ENCODE measurements at places on chromosomes 13 and 19.

- DNase-seq: no peak
Observed at GRCh38 chr13:51829568-51829899, 15.4 kb downstream of the TMEM272 start.

DNA sequence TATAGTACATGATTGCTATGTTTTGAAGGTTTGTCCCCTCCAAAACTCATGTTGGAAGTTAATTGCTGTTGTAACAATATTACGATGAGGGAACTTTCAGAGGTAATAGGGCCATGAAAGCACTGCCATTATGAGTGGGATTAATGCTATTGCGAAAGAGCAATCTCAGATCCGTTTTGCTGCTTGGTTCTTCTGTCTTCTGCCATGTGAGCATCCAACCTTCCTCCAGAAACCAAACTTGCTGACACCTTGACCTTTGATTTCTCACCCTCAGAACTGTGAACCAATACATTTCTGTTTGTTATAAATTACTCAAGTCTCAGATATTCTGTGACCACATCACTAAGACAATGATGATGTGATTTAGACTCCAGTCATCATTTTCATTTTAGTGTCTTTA is 2590.9 kb downstream of the PCDH9 start:
- DNase-seq: no peak

GRCh38 chr13:66972659-66973058 is 257.5 kb downstream of the PCDH9 start:
- no peak for DNase-seq

DNA sequence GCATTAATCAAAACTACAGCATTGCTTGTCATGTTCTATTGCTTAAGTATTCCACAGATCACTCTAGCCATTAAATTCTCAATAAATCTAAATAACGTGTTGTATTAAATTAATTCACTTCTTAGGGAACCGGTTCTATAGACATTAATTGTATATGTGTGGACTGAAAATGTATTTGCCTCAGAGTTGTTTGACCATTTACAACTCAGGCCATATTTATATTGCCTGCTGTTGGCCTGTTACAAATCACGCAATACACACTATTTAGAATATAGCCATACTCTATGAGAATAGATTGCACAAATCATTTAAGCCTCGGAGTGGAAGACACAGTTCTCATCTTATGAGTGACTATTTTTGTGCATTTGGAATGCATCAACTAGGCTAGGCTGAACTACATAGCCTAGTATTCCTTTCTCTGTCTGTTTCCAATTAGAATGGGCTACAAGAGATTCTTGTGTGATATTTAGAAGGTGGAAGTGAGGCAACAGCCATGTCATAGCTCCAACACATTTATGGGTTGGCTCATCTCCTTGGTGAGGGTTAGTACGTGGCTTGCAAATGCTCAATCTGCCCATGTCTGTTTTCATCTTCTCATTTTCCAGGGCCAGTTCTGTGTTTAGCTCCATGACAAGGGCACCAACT is 1116.1 kb downstream of the PCDH9 start:
- DNase-seq: no peak

- no peak for DNase-seq
Observed at GRCh38 chr13:99199541-99200431, 868 bp upstream of the UBAC2 start.

DNA sequence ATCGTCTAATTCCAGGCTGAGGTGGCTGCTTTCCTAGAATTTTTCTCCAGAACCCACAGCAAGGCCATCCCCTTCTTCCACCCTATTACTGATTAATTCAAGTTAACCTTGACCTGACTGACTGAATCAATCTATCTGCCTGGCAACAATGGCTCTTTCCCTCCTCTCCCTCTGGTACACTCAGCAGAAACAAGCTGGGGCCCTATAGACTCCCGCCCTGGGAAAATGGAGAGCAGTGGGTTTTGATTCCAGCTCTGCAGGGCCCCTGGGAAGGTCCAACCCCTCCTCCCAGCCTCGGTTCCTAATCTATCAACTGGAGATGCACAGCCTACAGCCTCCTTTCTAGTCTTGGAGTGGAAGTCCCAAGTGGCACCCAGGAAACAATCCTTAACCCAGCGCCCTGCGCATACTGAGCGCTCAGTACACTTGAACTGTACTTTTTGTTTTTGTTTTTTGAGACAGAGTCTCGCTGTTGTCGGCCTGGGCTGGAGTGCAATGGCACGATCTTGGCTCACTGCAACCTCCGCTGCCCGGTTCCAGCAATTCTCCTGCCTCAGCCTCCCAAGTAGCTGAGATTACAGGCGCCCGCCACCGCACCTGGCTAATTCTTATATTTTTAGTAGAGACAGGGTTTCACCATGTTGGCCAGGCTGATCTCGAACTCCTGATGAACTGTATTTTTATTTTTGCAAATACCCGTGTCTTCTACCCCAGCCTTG is 5.2 kb upstream of the C3 start:
- DNase-seq: no peak

- no peak for DNase-seq
Observed at GRCh38 chr13:59368693-59369092, 795.0 kb downstream of the DIAPH3 start.

DNA sequence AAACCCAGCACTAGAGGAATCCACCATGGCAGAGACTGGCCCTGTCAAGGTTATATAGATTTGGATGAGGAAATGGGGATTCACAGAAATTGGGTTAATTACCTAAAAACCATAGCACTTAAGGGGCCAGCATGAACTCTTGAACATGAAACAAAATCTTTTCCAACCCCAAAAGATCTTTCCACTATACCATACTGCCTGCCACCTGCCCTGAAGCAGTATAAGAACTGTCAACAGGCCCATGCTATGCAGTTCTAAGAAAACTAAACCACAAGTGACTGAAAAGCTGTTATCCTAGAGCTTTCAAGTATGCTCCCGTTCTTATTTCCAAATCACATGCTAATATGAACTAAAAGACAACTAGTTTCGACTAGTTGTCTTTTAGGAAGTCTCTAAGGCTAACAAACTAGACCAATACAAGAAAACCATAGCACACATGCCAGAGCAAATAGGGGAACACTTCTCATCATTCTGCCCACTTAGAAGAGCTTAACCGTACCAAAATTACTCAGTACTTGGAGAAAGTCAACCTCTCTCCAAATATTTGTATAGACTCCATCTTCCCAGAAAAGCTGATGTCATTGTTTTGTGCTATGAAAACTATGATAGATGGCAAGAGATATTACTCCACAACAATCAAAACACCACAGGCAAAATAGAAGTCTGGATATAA is 27.5 kb downstream of the HSPH1 start:
- DNase-seq: no peak

GRCh38 chr13:53182724-53183123 is 154.1 kb downstream of the OLFM4 start:
- DNase-seq: no peak

- no peak for DNase-seq
Observed at GRCh38 chr13:111259058-111259457, 61.4 kb upstream of the TEX29 start.

- DNase-seq: no peak
Observed at GRCh38 chr19:13505761-13506470, 363 bp downstream of the CACNA1A start.

DNA sequence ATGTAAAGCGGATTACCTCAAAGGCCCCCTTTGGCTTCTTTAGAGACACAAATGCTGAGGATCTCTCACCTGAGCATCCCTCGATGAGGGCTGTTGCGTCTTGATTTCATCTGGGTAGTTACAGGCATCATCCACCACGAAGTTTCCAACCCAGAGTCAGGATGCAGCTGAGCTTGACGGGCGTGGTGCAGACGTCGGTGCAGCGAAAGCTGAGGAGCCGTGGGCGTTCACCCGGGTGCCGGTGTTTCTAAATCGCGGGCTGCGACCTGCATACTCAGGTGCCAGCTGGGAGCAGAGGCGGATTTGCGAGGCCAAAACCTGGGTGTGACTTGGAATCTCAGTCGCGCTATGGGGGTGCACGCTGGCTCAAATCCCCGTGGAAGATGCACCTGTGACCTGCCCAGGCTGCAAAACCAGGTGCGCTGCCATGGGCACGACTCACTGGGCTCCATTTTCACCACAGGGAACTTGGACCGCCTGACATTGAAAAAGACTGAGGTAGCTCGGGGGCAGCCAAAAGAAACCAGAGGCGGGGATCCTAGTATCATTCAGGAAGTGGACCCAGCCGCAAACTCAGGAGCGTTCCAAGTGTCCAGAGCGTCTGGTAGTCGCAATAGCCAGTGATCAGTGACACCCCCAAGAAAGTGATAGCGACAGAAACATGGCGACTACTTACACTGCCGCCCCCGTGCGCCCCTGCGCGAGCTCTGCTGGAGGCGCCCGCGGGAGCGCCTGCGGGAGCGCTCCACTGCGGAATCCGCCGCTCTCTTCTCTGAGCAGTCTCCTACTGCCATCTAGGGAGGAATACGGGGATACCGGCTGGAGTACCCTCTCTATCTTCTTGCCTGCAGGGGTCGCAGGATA is 36.4 kb upstream of the IGFL4 start:
- DNase-seq: peak; percentile 68

DNA sequence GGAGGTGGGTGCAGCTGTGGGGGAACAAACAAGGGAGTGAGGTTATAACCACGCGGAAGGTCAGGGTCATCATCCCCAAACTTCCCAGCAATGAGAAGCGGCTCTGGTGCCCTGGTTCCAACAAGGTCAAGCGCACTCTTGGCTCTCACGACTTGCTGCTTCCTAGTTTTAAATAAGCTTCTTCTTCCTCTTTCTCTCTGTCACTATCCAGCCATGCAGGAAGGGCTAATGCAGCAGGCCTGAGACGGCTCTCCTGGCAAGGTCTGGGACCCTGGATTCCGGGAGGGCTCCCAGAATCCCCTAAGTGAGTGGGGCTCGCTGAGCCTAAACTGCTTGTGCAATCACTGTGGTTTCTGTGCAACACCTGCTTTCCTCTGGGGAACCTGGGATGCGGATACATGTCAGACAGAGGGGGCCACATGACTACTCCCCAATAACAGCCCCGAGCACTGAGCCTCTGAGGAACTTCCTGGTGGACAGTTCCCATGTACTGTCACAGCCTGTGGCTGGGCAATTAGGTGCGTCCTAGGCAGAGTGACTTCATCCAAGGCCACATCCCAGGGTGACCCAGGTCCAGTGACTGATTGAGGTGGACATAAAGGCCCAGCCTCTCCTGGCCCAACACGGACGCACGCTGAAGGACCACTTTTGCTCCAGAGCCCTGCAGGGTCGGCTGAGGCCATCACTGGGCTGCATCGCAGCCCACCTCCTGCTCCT is 24.2 kb downstream of the VRK3 start:
- DNase-seq: no peak

- DNase-seq: no peak
Observed at GRCh38 chr13:54912367-54912766, 1883.8 kb downstream of the OLFM4 start.

- no peak for DNase-seq
Observed at GRCh38 chr19:50341091-50341564, 12.0 kb upstream of the KCNC3 start.

- DNase-seq: no peak
Observed at GRCh38 chr19:31325342-31325741, 23.9 kb downstream of the TSHZ3 start.

- no peak for DNase-seq
Observed at GRCh38 chr13:32737111-32737571, 150.9 kb downstream of the PDS5B start.

DNA sequence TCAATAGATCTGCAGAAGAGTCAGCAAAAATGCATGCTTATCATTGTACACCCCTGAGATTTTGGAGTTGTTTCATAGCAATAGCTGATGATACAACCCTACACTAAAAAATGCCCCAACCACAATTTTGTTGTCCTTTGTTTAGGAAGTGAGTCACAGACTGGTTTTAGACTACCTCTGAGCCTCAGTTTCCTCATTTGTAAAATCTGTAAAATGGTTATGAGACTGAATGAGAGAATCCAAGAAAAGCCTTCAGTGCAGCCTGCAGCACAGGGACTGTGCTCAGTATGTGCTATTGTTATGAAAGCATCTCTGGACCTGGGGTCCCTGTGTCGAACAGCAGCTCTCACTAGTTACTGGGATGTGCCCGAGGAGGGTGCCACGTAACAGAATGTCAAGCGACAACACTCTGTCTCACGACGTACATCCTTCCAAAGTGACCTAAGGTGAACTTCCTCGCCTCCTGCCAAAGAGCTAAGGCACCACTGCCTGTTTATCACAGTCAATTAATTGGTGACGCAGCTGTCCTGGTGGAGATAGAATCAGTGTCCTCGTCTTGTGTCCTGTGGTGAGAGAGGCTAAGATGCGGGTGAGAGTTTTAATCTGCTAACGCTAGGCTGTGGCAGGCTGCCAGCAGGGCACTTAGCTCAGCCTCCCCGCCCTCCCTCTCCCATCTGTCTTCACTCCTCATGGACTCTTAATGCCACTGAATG is 18.1 kb downstream of the DHRS12 start:
- DNase-seq: no peak

GRCh38 chr19:7697721-7698287 is 4.1 kb downstream of the FCER2 start:
- DNase-seq: no peak
